T1000 (cell line): ENCODE measurements at places on chromosomes 11 and 22.
A peak's percentile ranks its signal among the peaks of the same experiment; 100 is the strongest.

GRCh38 chr11:20112291-20113148 is 47.8 kb downstream of the DBX1 start:
- DNase-seq = peak; percentile 62

GRCh38 chr11:119149018-119149785 is at the start of gene ABCG4:
TSS of gene ABCG4 (plus strand) at chr11:119149052. CDS start at chr11:119149966, 914 bp downstream.
- no peak for DNase-seq

GRCh38 chr22:19114984-19115552 is 7.1 kb downstream of the DGCR2 start:
- no peak for DNase-seq

GRCh38 chr11:59960502-59961381 is 3.1 kb upstream of the OOSP4A start:
- no peak for DNase-seq

- DNase-seq = no peak
These were observed 53.2 kb downstream of the PIK3C2A start for GRCh38 chr11:17154409-17155159.

- no peak for DNase-seq
These were observed 55.0 kb downstream of the DDI1 start for GRCh38 chr11:104091281-104092096.

GRCh38 chr11:12430351-12430750 is 53.0 kb downstream of the PARVA start:
- DNase-seq = no peak

GRCh38 chr22:25569361-25569760 is 4.9 kb downstream of the GRK3 start:
- DNase-seq = no peak

- DNase-seq = no peak
These were observed 67.9 kb upstream of the GRK3 start for GRCh38 chr22:25496396-25497064.

DNA sequence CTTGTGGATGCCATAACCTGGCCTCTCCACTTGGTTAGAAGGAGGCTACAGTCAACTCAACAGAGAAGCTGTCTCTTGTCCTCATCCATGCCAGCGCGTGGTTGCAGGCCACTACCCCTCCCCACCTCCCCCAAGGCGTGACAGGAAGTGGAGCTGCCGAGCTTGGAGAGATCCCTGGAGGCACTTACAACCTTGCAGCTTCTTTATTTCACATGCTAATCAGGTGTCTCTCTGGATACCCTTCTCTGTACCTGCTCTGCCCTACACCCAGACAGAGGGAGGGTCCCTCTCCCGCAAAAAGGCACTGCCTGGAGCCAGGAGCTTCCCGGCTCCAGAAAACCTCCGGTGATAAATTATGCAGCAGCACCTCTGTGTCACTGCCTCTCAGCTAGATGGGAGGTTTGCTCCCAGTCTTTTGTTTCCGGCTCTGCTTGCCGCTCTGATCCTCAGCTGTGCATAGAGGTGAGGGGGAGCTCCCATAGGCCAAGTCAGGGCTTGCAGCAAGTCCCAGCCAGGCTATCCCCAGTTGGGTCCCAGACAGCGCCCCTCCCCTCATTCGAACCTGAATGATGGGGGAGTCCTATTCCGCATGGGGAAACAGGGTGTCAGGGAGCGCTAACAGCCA is 5.7 kb downstream of the LRP4 start:
- no peak for DNase-seq

DNA sequence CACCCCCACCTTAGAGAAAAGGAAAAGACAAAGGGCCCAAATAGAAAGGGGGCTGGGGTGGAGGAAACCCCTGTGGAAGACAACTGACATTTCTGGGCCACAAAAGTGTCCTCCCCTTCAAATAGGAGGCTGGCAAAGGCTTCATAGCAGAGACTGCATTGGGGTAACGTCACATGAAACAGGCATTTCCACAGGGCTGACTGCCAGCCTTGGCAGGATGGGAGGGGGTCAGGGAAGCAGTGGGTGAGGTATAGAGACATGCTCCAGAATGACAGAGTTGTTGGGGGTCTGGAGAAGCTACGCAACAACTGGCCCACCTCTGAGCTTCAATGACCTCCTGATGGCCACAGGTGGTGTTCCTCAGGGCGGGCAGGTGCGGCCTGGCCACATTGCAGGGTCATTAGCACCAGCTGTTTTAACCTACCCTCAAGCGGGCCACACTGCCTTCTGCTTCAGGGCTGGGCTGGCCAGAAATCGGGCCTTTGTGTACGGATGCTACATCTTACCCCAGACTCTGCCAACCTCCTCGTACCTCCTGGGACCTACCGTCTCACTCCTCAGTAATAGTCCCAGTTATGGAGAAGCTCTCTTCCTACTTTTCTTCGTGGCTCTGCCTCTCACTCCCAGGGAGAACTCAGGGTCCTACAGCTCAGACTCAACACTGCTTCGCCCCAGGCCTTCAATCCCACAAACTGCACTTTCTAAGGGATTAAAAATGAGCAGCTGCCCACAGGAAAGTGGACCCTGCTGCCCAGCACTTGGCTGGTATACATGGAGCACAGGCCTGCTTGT is 160.0 kb upstream of the NCAM1 start:
- DNase-seq = no peak

DNA sequence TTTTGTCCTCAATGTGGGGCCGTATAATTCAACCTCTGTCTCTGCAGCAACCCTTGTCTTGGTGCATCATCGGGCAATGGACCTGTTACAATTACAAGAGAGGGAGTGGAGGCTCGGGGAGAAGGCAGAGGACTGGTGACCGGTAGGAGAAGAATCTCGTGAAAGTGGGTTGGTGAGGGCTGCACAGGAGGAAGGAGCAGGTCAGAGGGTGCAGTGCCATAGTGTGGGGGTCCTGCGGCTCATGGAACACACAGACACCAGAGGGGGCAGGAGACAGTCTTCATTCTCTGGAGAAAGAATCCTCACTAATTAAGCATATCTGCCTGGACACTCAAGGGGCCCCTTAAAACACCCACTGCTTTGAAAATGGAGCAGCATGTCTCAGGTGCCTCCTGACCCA is 174.7 kb upstream of the B3GAT1 start:
- no peak for DNase-seq

DNA sequence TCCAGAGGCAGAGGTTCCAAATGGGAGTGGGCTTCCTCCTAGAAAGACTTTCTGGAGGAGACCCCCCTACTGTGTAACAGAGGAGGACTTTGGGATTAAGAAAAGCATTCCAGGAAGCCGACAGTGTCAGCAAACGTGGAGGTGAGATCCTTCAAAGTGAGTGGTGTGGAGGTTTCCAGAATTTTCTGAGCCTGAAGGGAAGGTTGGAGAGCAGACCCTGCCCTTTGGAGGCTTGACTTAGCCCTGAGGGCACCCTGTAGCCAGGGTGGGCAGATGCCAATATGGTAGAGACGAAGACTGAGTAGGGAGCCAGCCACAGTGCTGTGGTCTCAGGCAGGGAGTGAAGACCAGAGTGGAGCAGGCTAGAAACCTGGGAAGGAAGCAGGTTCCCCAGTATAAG is 1.8 kb upstream of the KLHL22 start:
- DNase-seq = no peak

GRCh38 chr22:19734163-19734562 is 10.8 kb downstream of the GP1BB start:
- DNase-seq = no peak

DNA sequence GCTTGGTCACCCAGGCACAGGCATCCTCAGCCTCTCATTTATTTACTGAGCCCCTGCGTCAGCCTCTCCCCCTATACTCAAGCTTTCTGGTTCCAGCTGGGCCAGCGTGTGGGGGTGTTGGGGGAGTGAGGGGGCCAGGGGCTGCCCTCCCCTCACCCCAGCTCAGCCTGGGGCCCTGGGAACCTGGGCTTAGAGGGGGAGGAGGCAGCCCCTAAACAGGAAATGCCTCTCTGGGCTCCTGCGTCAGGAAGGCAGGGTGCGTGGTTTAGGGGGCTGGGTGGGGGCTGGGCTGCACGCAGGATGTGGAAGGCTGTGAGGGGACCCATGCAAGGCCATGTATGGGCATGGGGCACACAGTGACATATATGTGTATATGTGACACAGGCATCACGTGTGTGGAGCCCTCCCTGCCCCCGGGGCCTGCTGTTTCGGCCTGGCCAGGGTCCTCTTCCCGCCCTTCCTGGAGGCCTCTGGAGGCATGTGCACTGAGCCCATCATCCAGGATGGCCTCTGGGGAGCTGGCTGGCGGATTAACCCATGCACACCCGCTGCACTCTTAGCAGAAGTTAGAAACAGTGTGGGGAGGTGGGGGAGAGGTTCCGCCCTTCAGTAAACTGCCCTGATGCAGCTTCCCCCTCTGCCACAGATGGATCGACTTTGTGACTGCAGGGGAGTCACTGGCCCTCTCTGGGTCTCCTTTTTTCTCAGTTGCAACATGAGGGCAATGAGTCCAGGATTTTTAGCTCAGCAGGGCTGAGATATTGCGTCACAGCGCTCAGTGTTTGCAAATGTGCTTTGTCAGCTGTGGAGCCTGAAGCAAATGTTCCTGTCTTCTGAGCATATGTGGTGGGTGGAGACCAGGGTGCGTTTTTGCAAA is 1.1 kb upstream of the CD248 start:
- no peak for DNase-seq

- DNase-seq = no peak
These were observed 661 bp upstream of the OLFML1 start for GRCh38 chr11:7484645-7485044.

GRCh38 chr22:27116312-27117086 is 459.1 kb downstream of the MIAT start:
- no peak for DNase-seq

- no peak for DNase-seq
These were observed 359.5 kb downstream of the INSC start for GRCh38 chr11:15473954-15474837.

DNA sequence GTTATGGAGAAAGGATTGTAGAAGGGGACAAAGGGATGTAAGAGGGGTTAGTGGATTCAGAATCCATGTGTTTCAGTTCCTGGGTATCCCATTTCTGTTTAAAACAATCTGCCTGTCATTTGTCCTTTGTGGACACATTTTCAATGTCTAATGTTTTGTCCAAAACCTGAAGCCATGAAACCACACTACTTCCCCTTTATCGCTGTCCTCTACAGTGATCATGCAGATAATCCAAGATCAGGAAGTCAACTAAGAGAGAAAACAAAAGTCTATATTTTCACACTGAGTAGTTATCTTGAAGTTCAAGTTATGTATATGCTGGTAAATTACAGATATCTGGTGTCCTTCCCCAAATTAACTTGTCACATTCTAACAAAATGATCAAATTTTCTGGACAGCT is 457.0 kb downstream of the NTM start:
- DNase-seq = no peak

GRCh38 chr11:67504950-67505581 is at the start of gene PITPNM1:
TSS of gene PITPNM1 (minus strand) at chr11:67505363. CDS start at chr11:67504180, 1,183 bp downstream.
- DNase-seq = peak; percentile 52

GRCh38 chr11:130817330-130817944 is 98.8 kb downstream of the SNX19 start:
- no peak for DNase-seq

- no peak for DNase-seq
These were observed 476.9 kb upstream of the ISX start for GRCh38 chr22:34588871-34589545.

DNA sequence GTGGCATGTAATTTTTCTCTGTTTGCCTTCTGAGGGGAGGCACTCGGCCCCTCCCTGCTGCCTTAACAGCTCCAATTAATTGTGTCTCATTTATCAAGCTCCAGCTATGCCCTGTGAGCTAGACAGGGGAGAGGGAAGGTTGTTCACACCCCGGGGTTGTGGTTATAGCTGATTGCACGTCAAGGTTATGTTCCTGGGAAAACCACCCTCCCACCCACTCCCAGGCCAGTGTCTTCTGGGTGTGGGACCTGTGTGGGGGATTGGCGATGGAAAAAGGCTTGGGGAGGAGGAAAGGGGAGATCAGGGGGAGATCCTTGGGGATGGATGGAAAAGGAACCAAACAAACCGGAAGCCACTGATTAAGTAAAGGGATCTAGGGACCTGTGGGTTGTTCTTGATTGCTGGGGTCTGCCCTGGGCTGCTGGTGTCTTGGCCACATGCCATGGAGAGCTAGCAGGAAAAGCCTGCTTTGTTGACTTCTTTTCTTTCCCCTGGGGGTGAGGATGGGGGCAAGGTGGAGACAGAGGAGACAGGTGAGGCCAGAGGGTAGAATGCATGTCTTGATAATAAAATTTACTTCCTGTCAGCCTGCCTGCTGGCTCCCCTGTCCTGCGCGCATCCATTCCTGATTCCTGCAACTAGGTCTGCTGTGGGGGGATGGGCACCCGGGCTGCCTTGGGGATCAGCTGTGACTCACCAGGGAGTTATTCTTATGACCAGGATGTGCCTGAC is 13.5 kb upstream of the SORL1-AS1 start:
- peak; percentile 81 for DNase-seq

DNA sequence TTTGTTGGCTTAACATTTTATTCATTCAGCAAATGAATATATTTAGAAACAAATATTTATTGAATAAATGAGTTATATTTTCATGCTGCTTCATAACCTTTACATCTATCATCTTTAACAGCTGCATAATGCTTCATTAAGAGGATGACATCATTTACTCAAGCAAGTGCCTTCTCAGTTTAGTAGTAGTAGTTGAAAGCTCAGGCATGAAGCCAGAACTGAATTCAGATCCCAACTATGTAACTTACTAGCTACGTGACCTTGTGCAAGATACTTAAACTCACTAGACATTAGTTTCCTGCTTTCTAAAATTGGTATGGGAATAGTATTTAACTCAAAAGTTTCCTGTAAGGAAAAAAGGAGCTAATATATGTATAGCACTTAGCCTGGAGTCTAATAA is 90.3 kb downstream of the TMPRSS5 start:
- no peak for DNase-seq

- DNase-seq = no peak
These were observed 873 bp downstream of the NCAPH2 start for GRCh38 chr22:50508897-50509296.

- DNase-seq = no peak
These were observed 352.0 kb upstream of the MPPED2 start for GRCh38 chr11:30938171-30938570.

GRCh38 chr11:109432105-109432504 is 10.1 kb downstream of the C11orf87 start:
- no peak for DNase-seq

GRCh38 chr22:47599753-47600152 is 837.3 kb downstream of the TBC1D22A start:
- DNase-seq = no peak

DNA sequence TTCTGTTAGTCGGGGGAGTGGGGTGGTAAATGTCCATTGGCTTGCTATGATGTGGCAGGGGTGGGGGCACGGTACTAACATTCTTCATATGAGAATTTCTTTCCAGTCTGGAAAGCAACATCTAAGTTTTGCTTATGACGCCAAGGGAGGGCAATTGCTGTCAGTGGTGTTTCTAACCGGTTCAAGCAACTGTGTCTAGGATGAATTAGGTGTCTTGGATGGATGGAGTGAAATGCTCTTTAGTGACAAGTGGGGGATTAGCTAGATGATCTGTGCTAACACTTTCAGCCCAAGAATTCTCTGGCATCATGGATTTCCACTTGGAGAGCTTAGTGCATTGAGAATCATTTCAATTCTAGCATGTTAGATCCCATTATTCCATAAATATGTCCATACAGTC is 262.6 kb upstream of the SORL1-AS1 start:
- no peak for DNase-seq

- no peak for DNase-seq
These were observed 10.2 kb upstream of the BIRC3 start for GRCh38 chr11:102306817-102307726.

GRCh38 chr22:48434868-48435250 is 1392.8 kb downstream of the BRD1 start:
- no peak for DNase-seq
